Activated CD4-positive, alpha-beta memory T cell treated with anti-CD3 and anti-CD28 coated beads, Interleukin-2, amount 10 ng/mL, durations not matched to agents 7 days and 5 days (primary cell): ENCODE measurements at places on chromosomes 12 and 14.

- no peak for DNase-seq
- H3K4me1 ChIP-seq = no peaks in the 10 kb centered on the region
- no peak overlapping the region for H3K27ac ChIP-seq
- H3K36me3 ChIP-seq = no peaks in the 10 kb centered on the region
Observed at GRCh38 chr12:41724216-41724615, 420.5 kb downstream of the GXYLT1 start.

- H3K27me3 ChIP-seq = no peaks in the 10 kb centered on the region
- no peak for DNase-seq
Observed at GRCh38 chr14:32696325-32697091, 242.2 kb upstream of the NPAS3 start.

DNA sequence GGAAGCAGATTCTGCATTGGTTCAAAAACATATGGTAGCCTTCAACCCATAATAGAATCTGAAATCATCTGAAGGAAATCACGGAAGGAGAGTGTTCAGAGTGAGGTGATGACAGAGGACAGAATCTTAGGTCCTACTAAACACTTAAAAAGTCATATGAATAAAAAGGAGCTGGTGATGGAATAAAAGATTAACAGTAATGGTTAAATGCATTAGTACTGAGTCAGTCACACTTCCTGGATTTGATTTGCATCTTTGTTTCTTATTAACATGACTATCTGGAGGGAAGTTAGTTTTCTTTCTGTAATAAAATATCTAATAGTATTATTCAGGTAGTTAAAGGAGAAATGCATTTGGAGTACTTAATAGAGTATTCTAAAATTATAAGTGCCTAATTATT lies 296.3 kb upstream of the ATXN7L3B start:
- H3K36me3 ChIP-seq = no peaks in the 10 kb centered on the region
- no peak for DNase-seq
- H3K4me3 ChIP-seq = no peak overlapping the region

- no peaks in the 10 kb centered on the region for H3K4me1 ChIP-seq
- no peak overlapping the region for H3K4me3 ChIP-seq
- no peak for DNase-seq
- H3K27me3 ChIP-seq = no peaks in the 10 kb centered on the region
Observed at GRCh38 chr14:27863166-27863565, 903.4 kb upstream of the FOXG1 start.

GRCh38 chr12:25986180-25986579 lies 27.7 kb downstream of the RASSF8 start:
- H3K27ac ChIP-seq = no peak overlapping the region
- DNase-seq = no peak
- H3K4me3 ChIP-seq = no peak overlapping the region
- H3K36me3 ChIP-seq = no peaks in the 10 kb centered on the region
- no peaks in the 10 kb centered on the region for H3K4me1 ChIP-seq
- no peaks in the 10 kb centered on the region for H3K27me3 ChIP-seq

DNA sequence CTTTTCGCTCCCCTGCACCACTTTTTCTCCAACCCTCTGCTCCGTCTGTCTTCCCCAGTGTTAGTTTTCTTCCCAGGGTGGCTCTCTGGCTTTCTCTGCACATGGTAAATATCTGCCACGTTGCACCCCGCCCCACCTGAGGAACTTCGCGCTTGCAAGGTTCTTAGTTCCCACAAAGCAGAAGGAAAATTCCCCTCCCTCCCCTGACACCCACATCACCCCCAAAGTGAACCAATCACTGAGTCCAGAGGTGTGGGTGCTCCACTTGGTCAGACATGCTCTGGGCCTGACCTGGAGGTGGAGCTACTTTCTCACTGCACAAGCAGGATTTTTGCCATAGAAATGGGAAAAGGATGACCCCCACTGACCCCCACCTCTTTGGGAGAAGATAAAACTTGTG lies 415.0 kb downstream of the FUT8 start:
- DNase-seq = no peak
- H3K27me3 ChIP-seq = peaks cover 5% of the 10 kb centered on the region
- H3K27ac ChIP-seq = no peak overlapping the region

DNA sequence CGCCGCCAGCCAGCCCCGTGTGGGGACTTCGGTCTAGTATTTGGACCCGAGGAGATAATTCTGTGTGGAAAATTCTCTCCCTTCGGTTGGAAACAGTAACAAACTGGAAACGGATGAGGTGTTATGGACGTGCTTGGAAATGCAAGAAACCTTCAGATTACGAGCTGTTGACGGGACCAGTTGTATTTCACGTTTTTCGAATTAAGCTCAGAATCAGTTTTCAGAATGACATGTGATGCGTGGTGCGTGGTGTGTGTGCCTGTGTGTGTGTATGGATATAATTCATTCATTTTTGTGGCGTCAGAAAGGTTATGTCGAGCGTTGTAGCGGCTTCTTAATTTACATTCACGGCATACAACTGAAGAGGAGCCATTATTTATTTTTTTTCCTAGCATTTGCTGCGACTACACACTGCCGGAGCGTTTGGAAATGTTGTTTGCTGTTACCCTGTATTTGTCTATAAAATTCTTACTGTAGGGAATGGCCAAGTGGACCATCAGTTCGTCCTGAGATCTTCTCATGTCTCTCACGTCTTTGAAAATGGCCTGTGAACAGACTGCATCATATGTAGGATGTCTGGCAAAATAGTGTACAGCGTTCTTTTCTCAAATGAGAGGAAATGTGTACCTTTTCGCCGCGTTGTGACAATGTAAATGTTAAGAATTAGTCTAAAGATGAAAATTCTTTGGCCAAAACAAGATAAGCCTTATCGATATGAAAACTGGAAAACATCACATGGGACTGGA lies 1.3 kb downstream of the TRAF3 start:
- DNase-seq = peak; percentile 33
- peaks cover 47% of the 10 kb centered on the region for H3K4me1 ChIP-seq
- peaks cover 28% of the 10 kb centered on the region for H3K36me3 ChIP-seq
- H3K4me3 ChIP-seq = peak overlapping the region; percentile 88
- no peaks in the 10 kb centered on the region for H3K27me3 ChIP-seq

- H3K4me1 ChIP-seq = peaks cover 2% of the 10 kb centered on the region
- no peak overlapping the region for H3K4me3 ChIP-seq
- H3K36me3 ChIP-seq = no peaks in the 10 kb centered on the region
- DNase-seq = no peak
Observed at GRCh38 chr14:54767139-54767431, 135.5 kb downstream of the GCH1 start.

GRCh38 chr14:103775506-103775905 lies 59.9 kb downstream of the ZFYVE21 start:
- no peaks in the 10 kb centered on the region for H3K27me3 ChIP-seq
- no peak overlapping the region for H3K27ac ChIP-seq
- peaks cover 6% of the 10 kb centered on the region for H3K36me3 ChIP-seq
- H3K4me3 ChIP-seq = no peak overlapping the region
- no peak for DNase-seq
- no peaks in the 10 kb centered on the region for H3K4me1 ChIP-seq
